Mesothelial cell of epicardium (in vitro differentiated cells): ENCODE measurements at places on chromosomes 6 and 20. TPM values are rescaled to one million over a fixed set of nuclear protein-coding genes. Genes with fewer than 3 reads are reported as not detected.

Gene PTPRA
- 62.5 to 67.0 TPM (median 65.2 TPM) in 3 replicates for total RNA-seq

Gene STMND1
- 0.34 to 0.38 TPM in 2 of 3 replicates, not detected in the other for total RNA-seq

Gene DDRGK1
- total RNA-seq, result 62.7 to 63.0 TPM (median 63.0 TPM) in 3 replicates

Gene HBS1L
- total RNA-seq, result 73.8 to 75.7 TPM (median 74.9 TPM) in 3 replicates

Gene TSPO2
- total RNA-seq, result not detected in 3 replicates

Gene LY6G6C
- 0.89 to 1.4 TPM (median 1.3 TPM) in 3 replicates for total RNA-seq

Gene MRS2
- 27.5 to 28.3 TPM (median 27.5 TPM) in 3 replicates for total RNA-seq

Gene PCSK2
- 0.29 to 0.38 TPM (median 0.35 TPM) in 3 replicates for total RNA-seq

Gene SLC17A3
- total RNA-seq, result not detected in 3 replicates

Gene SAMHD1
- 10.3 to 13.6 TPM (median 11.0 TPM) in 3 replicates for total RNA-seq

Gene EYA2
- 9.0 to 10.2 TPM (median 9.3 TPM) in 3 replicates for total RNA-seq

Gene OR12D3
- total RNA-seq, result not detected in 3 replicates

Gene TRIM15
- not detected in 3 replicates for total RNA-seq

Gene C20orf144
- total RNA-seq, result 0.09 to 0.20 TPM (median 0.11 TPM) in 3 replicates

Gene SLC4A11
- 1.0 to 2.5 TPM (median 1.9 TPM) in 3 replicates for total RNA-seq

Gene PNPLA1
- total RNA-seq, result 0.14 TPM in 1 of 3 replicates, not detected in the others

Gene ZKSCAN8
- total RNA-seq, result 51.7 to 53.1 TPM (median 52.8 TPM) in 3 replicates

Gene CARMIL1
- 12.4 to 15.7 TPM (median 14.2 TPM) in 3 replicates for total RNA-seq

Gene GINS1
- 13.7 to 15.5 TPM (median 13.7 TPM) in 3 replicates for total RNA-seq

Gene TAF4
- 27.5 to 28.8 TPM (median 28.1 TPM) in 3 replicates for total RNA-seq

Gene TRIM40
- not detected in 3 replicates for total RNA-seq

Gene GJA10
- not detected in 3 replicates for total RNA-seq

Gene SSTR4
- not detected in 3 replicates for total RNA-seq

Gene SYNJ2
- 39.6 to 42.7 TPM (median 41.0 TPM) in 3 replicates for total RNA-seq

Gene GPLD1
- 4.2 to 4.8 TPM (median 4.7 TPM) in 3 replicates for total RNA-seq

Gene MOG
- total RNA-seq, result 0.65 to 1.4 TPM (median 0.82 TPM) in 3 replicates

Gene NKX2-2
- not detected in 3 replicates for total RNA-seq

Gene CCHCR1
- total RNA-seq, result 33.9 to 36.6 TPM (median 34.5 TPM) in 3 replicates

Gene MOXD1
- total RNA-seq, result 110 to 113 TPM (median 111 TPM) in 3 replicates

Gene BNIP5
- total RNA-seq, result 0.09 TPM in 1 of 3 replicates, not detected in the others

Gene CCM2L
- total RNA-seq, result 0.16 to 0.38 TPM in 2 of 3 replicates, not detected in the other
